MG63 (cell line): ENCODE measurements at places on chromosomes 12 and 14. TPM values are rescaled to one million over a fixed set of nuclear protein-coding genes. Genes with fewer than 3 reads are reported as not detected.

SMIM41 gene
- not detected in 2 replicates for total RNA-seq

DNA sequence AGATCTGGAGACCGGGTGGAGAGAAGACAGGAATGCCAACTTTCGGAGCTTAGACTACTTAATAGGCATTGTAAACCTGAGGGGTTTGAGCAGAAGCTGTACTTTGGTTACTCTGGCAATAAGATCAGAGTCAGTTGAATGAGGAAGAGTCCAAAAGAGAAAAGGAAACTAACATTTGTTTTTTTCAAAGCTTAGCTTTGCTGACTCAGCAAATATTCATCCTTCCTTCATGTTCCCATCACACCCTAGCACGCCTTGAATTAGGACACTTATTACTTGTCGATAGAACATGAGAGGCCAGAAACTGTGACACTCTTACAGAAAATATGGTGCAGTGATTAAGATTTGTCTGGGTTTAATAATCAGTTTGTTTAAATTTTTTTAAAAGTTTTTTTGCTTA lies 266.9 kb upstream of the ATP2B1 start:
- no peak for DNase-seq

GRCh38 chr14:70887207-70887681 lies 20.0 kb upstream of the PCNX1 start:
- DNase-seq = peak; percentile 11

- peak; percentile 67 for DNase-seq
Measured at GRCh38 chr14:85529803-85530574, at the start of gene FLRT2. TSS of gene FLRT2 (plus strand) at chr14:85530144. CDS start at chr14:85621515, 91,371 bp downstream.

DNA sequence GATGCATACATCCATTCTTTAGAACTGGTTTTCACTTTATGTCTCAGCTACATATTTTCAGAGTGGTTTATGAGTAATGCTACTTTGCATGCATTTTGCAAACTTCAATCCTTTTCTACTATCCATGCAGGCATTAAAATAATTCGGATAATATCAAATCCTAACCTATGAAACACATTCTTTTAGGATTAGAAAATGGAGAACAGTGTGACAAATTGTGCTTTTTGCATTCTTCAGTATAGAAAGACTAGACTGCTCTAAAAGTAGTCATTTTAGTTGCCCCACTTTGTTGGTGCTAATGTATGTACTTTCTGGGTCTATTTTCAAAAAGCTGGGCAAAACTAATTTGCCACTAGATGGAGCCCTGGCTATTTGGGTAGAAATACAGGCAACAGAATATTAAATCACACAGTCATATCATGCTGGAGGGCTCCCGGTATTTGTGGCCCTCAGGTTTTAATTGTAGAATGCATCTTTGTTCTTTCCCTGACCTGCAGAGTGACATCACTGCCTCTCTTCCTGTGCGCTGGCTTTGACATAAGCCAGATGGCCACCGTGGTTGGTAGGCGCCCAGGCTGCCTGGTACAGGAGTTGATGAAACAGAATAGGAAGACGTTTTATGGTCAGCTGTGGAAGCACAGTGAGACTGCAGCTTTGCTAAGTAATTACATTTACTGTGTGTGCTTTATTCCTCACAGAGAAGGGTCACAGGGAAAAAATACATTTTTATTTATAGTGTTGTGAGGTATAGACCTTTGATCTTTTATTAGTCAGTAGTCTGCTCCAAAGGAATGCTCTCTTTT lies 28.1 kb downstream of the MSRB3 start:
- DNase-seq = no peak

- DNase-seq = peak; percentile 57
Measured at GRCh38 chr14:90388437-90388836, 8.4 kb upstream of the CALM1 start.

DNA sequence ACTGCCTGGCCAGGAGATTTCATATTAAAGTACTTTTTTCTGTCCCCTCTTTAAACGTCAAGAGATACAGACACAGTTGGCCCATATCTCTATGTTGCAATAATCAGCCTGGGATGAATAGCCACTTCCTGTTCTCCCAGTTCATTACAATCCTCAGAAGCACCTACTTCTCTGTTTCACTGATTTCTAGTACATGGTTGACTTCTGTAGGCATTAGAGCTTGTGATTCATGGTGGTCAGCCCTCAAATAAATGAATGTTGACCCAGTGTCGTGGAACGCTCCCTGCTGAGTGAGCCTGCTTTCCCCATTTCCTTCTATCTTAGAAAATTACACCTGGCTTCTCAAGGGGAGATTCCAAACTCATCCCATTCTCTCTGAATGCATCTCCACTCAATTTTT lies 416.7 kb downstream of the PDZRN4 start:
- DNase-seq = no peak

DNA sequence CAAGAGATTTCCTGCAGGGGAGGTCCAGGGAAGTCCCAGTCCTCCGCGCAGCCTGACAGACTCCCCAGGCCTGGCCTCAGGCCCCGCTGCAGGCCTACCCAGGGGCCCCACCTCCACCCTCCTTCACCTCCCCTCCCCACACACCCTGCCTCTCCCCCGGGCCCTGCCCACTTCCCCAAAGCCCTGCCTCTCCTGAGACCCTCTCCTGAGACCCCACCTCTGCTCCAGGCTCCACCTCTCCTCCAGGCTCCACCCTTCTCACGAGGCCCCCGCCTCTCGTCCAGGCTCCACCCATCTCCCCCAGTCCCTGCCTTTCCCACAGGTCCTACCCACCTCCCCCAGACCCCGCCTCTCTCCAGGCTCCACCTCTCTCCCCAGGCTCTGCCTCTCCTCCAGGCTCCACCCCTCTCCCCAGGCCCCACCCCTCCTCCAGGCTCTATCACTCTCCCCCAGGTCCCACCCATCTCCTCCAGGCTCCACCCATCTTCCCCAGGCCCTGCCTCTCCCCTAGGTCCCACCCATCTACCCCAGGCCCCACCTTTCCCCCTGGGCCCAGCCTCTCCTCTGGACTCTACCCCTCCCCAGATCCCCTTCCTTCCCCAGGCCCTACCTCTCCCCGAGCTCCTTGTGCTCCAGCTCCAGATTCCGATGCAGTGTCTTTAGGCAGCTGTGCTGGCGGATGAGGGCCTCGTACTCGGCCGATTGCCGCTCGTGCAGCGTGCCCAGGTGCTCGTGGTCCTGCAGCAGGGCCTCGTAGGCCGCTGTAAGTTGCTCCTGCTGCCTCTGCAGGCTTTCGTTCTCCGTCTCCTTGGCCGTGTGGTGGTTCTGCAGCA lies 58.8 kb upstream of the GPR68 start:
- peak; percentile 70 for DNase-seq

GRCh38 chr12:6420364-6420763 lies 24.4 kb upstream of the CD27 start:
- no peak for DNase-seq

- DNase-seq = no peak
Measured at GRCh38 chr12:91722072-91722471, 423.6 kb downstream of the BTG1 start.

GRCh38 chr14:30295980-30296379 lies 263.0 kb upstream of the G2E3 start:
- no peak for DNase-seq

LRTM2 gene
- total RNA-seq = not detected in 2 replicates

DNA sequence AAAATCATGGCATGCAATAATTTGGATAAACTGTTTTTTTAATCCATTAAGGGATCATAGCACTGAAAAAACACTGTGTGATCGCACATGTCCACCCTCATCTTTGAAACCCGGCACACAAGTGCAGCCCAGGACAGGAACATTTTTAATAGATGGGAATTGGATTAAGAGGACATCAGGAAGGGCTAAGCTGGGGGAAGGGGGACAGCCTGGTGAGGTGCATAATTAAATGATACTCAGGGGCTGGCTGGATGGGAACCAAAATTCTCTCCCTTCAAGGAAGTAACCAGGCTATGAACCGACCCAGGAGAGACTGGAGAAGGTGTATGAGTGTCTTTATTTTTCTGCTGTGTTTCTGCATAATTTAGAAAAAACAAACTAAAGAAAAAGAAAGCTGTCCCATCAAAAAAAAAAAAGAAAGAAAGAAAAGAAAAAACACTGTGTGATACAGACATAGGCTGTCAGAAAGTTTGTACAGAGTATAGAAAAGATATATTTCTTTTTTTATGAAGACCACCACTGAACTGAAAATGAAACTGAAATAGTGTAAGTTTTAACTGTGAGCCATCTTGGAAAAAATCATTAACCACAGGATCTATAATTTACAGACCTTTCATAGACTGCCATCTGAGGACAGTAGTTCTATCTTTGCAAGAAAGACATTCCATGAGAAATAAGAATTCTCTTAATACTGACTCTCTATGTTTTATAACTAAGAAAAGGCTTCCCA lies 75.1 kb upstream of the SLC38A4 start:
- DNase-seq = no peak

FGF23 gene
- not detected in 2 replicates for total RNA-seq

- no peak for DNase-seq
Measured at GRCh38 chr14:92789457-92790089, 4.5 kb upstream of the GOLGA5 start.

OR6C4 gene
- total RNA-seq = not detected in 2 replicates

- DNase-seq = peak; percentile 71
Measured at GRCh38 chr14:100096656-100097055, 31.4 kb downstream of the EVL start.

GRCh38 chr12:96237465-96238077 lies 43.4 kb downstream of the ELK3 start:
- peak; percentile 91 for DNase-seq
